ENCODE measurements at places on chromosomes 4 and X.

- DNase-seq, result no peak
Measured at GRCh38 chrX:104253567-104254441, 929 bp downstream of the ESX1 start.

DNA sequence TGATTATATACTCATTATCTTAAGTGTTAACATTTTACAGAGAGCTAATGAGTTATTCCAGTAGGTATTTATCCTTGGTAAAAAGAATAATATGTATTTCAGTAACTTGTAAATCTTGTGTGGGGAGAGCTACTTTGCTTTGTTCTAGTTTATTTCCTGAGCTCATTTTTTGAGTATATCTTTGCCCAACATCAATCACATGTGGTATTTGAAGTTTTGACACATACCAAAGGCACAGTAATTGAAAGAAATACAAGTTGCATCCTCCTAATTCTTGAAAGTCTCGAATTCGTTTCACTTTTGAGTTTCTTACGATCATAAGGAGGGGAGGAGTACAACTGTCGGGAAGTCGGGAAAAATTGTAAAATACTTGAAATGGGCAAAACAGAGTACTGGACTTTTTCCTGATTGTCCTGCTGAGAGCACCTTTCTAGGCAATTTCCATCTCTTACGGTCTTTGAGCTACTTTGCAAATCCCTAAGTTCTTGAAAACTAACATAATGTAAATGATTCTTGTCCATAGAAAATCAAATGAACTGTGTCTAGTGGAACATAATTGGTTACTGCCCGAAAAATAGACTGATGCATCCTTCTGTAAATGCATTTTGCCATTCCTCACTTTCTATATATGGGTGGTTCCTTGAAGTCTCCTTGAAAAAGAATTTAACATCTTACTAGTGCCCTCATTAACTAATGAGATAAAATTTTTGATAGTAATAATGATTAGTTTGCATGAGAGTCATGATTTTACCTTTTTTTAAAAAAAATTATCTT, 20.6 kb downstream of the CLTRN start:
- DNase-seq, result no peak

DNA sequence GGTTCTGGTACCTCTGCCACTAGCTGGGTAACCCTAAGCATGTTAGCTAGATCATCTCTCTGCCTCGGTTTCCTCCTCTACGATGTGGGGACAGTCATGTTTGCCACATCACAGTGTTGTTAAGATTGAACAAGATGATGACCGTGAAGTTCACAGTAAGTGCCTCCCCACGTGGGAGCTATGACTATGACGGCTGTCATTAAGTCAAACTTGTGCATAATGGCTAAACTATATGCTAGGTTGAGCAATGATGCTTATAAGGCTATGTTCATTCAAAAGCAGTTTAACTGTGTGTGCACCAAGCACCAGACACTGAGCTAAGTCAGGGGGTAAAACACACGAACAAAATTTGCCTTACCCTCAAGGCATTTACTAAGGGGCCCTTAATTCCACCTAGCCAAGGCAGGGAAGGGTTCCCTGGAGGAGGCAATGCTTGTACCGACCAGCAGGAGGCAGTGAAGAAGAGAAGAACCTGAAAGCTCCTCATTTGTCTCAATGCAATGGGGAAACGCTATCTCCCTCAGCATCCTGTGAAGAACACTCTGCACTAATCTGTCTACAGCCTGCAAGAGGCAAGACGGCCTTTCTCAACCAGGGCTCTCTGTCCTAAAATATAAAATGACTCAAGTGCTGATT, 52.9 kb downstream of the MAP7D2 start:
- no peak for DNase-seq

- DNase-seq, result no peak
Measured at GRCh38 chr4:169628579-169628978, 8.2 kb downstream of the CLCN3 start.

DNA sequence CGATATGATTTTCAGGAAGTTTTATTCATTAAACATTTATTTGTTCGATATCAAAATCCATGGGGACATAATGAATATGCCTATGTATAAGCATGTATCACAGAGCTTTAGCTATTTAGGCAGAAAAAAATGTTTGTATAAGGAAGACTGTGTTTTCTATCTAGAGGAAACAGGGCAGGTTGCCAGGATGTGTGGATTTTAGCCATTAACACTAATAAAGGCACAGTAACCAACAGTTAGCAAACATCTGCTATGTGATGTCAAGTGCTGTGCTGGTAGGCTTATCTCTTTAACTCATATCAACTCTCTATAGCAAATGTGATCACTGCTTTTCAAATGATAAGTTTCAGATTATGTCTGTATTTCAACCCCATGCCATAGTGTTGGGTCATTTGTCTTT, 708.9 kb upstream of the HS3ST1 start:
- no peak for DNase-seq

DNA sequence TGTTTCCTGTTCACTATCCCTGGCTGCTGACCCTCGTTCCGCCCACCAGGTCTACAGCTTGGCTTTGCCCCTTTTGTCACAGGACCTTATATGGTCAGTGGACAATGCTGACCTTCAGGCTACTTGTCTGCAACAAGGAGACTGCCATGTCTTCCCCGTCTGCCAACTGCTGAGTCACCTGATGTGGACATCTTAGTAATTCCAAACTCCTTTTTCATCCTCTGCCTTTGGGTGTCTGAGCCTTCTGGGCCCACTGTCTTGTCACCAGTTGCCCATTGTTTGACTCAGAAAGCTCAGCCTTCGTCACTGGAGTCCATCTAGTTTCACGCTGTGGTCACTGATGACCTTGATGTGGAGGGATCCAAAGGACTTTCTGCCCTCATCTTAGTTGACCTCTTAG, 30.2 kb downstream of the GPRIN3 start:
- no peak for DNase-seq

GRCh38 chr4:140736669-140737343, 19.4 kb downstream of the TBC1D9 start:
- no peak for DNase-seq

DNA sequence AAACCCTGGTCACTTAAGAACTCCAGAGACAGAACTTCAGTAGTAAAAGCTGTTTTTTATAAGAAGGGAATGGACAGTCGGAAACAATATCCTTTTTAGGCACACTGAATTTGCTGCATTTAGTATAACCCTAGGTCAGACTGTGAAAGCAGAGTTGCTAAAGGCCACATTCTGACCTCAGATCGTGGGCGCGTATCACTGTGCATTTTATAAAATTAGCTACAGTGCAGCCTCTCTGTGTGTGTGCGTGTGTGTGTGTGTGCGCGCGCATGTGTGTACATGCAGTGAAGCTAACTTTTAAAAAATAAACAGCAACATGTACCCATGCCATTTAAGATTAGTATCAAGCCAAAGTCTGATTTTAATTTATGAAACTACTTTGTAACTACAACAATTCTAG, 8.0 kb downstream of the ZNF827 start:
- no peak for DNase-seq

DNA sequence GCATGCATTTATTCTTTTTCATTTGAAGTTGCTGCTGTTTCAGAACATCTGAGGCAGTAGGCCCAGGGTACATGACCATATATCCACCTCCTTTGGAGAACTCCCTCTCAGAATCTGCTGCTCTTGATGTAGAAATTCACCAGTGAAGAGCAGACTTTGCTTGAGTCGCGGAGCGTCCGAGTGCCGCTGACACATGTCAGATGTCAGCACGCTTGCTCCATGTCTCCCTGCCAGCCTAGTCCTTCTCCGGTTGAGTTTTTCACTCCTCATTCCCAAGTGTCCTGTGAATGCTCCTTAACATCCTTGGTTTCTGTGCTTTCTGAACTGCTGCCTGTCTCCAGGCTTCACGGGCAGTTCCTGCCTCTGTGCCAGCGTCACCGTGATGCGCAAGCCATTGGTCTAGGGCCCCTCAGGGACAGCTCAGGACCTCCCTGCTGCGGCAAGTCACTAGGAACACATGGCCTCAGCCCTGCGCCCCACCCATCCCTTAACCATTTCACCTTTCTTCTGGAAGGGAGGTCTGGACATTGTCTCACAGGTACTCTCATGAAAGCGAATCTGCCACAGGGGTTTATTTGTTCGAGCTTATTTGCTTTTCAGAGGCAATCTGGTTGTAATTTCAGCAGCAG, 93.1 kb upstream of the RBPJ start:
- no peak for DNase-seq

DNA sequence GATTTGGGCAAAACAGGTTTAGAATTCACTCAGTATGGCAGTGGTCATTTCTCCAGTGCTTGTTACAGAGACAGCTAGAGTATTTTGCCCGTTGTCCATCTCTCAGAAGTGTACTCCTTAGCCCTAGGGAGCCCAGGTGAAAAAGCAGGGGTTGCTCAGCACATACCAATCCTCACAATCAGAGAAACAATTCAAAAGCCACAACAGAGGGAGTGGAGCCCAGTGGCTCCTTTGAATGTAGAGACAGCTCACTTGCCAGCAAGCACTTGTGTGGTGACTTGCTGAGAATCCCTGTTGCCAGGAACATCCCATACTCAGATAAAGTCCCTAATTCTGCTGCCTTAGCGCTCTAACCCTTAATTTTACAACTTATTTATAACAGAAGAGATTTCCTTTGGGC, 1488.3 kb downstream of the RPA4 start:
- DNase-seq, result no peak

GRCh38 chr4:20543131-20543530, 157.1 kb upstream of the PACRGL start:
- DNase-seq, result no peak

- no peak for DNase-seq
Measured at GRCh38 chr4:128295255-128295654, 7.6 kb upstream of the PGRMC2 start.

DNA sequence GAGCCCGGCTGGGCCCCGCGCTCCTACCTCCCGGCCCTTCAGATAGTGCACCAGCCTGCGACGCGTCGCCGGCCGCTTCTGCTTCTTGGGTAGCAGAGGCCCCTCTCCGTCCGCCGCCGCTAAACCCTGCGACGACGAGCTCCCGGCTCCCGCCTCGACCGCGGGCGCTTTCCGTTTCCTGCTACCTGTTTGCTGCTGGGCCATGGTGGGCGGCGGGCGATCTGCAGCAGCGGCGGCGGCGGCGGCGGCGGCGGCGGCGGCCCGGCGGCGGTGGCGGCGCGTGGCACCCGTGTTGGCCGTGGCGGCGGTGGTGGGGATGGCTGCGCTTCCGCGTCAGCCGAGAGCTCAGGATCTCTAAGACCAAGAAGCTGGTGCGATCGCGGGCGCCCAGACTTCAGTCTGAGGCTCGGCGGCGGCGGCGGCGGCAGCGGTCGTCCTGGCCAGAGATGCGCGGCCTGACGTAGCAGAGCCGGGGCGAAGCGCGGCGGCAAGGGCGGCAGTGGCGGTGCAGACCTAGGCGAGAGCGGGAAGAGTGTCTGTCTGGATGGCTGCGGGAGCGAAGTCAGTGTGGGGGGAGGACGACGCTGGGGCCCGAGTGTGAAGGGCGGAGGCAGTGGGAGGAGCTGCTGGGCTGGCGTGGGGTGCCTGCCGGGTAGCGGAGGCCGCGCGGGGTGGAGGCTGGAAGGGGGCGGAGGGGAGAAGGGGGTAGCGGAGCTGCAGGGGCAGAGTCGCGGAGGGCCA, at the start of gene DCAF12L2:
TSS of gene DCAF12L2 (minus strand) at position 569 of the 741 bp plus-strand sequence. CDS start at position 204, 365 bp downstream.
- DNase-seq, result no peak

DNA sequence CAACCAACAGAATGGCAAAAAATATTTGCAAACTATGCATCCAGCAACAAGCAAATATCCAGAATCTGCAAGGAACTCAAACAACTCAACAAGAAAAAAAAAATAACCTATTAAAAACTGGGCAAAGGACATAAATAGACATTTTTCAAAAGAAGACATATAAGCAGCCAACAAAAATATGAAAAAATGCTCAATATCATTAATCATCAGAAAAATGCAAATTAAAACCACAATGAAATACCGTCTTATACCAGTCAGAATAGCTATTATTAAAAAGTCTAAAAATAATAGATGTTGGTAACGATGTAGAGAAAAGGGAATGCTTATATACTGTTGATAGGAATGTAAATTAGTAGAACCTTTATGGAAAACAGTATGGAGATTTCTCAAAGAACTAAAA, 53.4 kb downstream of the WDR19 start:
- DNase-seq, result no peak

- no peak for DNase-seq
Measured at GRCh38 chr4:179028321-179028720, 1586.1 kb upstream of the AGA start.

GRCh38 chrX:123720486-123720885, 12.4 kb downstream of the THOC2 start:
- no peak for DNase-seq

DNA sequence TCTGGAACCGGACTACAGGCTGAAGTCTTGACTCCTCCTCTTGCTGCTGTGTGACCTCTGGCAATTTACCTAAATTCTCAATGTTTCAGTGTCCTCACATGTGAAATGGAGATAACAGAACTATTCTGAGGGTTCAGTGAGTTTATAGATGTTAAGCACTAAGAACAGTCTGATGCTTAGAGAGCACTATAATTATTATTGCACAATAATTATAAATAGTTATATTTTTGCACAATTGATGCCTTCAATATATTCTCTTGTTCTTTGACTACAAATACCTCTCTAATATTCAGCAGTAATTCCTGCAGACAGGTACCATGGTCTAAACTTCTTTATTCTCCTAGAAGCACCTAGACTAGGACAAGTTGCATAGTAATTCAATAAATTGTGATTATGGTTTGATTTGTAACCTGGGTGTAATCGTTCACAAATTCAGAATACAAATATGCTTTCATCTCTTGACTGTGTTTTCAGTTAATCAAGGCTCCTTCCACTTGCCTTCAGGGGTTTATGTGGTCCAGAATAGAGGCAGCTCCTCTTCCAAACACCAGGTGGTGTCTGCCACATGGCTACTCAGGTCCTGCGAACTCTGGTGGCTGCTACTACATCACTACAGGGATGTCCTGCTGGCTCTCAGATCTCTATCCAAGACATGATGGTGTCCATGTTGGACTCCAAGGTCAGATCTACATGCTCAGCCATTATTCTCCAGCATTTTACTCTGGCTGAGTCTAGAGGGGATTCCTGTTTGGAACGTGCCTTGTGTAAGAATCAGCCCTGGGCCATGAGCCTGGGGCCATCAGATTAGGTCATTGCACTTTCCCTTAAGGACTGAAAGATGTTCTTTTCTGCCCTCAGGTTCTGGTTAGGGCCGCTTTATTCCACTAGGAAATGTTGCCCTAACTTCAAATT, 103.4 kb downstream of the QRFPR start:
- no peak for DNase-seq

DNA sequence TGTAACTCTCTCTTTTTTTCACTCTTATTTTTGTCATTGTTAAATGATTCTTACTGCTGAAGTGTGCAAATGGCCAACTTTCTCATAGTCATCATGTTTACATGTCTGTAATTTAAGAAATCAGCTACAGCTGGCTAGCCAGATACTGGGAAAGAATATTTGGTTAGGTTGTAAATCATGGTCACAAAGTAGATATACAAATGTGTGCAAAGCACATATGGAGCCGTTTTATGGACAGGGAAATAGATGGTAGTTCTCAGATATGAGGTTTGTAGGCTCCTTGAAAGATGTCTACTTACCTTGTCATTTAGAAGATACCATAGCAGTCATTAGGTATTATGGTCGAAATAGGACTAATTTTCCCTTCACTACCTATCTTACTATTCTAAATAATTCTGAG, 430.4 kb downstream of the ADGRL3 start:
- DNase-seq, result no peak
